Heart right ventricle (tissue), 16 donors: ENCODE measurements at places on chromosomes 3 and 15. TPM values are rescaled to one million over a fixed set of nuclear protein-coding genes. Genes with fewer than 3 reads are reported as not detected.

DNA sequence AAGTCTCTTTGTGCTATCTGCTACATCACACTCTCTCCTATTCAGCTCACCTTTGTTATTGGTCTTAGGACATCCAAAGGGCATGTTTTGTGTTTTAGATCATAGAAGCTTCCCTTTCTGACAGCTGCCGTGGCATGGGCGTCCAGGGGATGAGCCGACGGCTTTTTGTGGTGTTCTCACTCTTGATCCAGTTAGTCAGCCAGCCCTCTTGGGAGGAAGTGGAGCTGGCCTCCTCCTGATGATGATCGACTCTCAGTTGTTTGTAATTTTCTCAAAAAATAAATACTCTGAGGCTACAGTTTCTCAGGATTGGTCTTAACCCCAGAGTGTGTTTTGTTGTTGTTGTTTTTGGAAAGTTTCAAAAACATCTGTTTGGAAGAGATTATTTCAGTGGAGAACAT is 34.4 kb downstream of the BOC start:
- peak overlapping the region; percentile 42 for H3K27ac ChIP-seq
- H3K36me3 ChIP-seq: no peaks in the 10 kb centered on the region
- DNase-seq: peak; percentile 67
- H3K4me1 ChIP-seq: no peaks in the 10 kb centered on the region
- H3K27me3 ChIP-seq: no peaks in the 10 kb centered on the region
- no peak overlapping the region for H3K4me3 ChIP-seq

The SGO1 gene
- total RNA-seq: not detected

The NR1I2 gene
- total RNA-seq: 0.18 TPM

The PLA2G4E gene
- total RNA-seq: 0.05 TPM

GRCh38 chr3:56410576-56410975 is 57.7 kb downstream of the ERC2 start:
- H3K36me3 ChIP-seq: no peaks in the 10 kb centered on the region
- no peaks in the 10 kb centered on the region for H3K4me1 ChIP-seq
- no peak overlapping the region for H3K4me3 ChIP-seq
- no peak overlapping the region for H3K27ac ChIP-seq

The NUTM1 gene
- not detected for total RNA-seq

DNA sequence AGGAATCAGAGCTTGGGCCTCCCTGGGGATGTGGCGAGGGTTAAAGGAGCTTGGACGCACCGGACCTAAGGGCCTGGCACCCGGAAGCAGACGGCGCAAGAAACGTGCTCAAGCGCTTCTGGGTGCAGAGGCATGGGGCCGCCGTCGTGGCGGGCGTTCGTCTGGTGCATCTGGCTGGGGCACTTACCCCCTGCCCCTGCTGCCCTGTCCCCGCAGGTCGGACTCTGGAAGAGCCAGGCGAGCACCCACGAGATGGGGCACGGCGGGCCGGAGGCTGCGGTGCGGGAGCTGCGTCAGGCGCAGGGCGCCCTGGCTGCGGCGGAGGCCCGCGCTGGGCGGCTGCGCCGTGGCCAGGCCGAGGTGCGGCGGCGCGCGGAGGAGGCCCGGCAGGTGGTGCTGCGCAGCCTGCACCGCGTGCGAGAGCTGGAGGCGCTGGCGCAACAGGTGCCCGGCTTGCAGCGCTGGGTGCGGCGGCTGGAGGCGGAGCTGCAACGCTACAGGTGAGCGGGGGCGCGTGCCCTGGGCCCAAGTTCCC is 2.5 kb downstream of the EFCC1 start:
- H3K4me3 ChIP-seq: peak overlapping the region; percentile 77
- no peak for DNase-seq
- H3K4me1 ChIP-seq: peaks cover 30% of the 10 kb centered on the region
- peak overlapping the region; percentile 85 for H3K27ac ChIP-seq
- peaks cover 51% of the 10 kb centered on the region for H3K27me3 ChIP-seq
- no peaks in the 10 kb centered on the region for H3K36me3 ChIP-seq

The GOLGA8Q gene
- total RNA-seq: 0.49 TPM

The FURIN gene
- total RNA-seq: 40.1 TPM

DNA sequence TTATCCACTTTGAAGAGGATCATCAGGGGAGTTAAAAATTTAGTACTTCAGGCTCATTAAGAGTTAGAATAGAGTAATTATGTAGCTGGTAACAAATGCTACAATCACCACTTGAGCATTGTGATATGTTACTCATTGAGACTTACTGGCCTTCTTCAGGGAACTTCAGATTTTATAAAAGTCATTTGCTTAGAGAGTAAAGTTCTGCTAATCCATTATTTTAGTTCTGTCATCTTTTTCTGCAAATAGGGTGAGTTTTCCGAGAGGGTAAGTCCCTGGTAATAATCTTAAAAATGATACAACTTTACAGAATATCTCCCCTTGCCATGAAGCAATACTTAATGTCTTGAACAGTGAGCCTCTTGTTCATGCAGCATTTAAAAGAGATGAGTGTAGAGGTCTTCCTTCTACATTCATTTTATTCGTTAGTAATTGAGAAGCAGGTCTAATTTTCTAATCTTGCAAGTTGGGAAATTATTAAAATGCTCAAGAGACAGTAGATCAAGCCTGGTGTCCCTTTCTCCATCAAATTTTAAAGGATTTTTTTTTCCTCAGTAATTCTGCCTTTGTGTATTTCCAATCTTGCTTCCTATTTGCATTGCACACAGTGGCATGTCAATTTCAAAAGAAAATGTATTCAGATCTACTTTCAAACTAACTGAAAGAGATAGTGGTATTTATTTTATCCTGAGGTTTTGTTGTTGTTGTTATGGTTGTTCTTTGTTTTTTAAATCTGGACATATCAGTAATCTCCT is 52.6 kb downstream of the MBNL1 start:
- H3K4me3 ChIP-seq: no peak overlapping the region
- no peak overlapping the region for H3K27ac ChIP-seq
- no peaks in the 10 kb centered on the region for H3K27me3 ChIP-seq
- H3K36me3 ChIP-seq: no peaks in the 10 kb centered on the region

DNA sequence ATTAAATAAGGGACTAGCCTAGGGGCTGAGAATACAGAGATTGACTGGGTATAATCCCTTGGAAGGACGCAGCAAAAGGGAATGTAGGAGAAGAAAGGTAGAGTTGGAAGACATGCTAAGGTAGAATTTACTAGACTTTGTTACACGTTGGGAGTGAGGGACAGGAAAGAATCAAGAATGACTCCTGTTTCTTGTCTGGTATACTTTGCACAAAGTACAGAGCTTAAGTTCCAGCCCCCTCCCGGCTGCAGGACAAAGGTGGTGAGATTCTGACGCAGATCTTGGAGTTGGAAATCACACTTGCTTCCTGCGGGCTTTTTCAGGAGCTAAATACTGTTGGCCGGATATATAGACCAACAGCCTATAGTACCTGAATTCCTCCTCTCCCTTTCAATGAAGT is 895 bp downstream of the HYKK start:
- peaks cover 12% of the 10 kb centered on the region for H3K4me1 ChIP-seq
- no peak overlapping the region for H3K27ac ChIP-seq
- DNase-seq: no peak

GRCh38 chr15:96123630-96124187 is 206.8 kb upstream of the NR2F2 start:
- H3K27ac ChIP-seq: no peak overlapping the region
- no peak overlapping the region for H3K4me3 ChIP-seq
- no peaks in the 10 kb centered on the region for H3K4me1 ChIP-seq
- H3K36me3 ChIP-seq: no peaks in the 10 kb centered on the region

- peaks cover 5% of the 10 kb centered on the region for H3K4me1 ChIP-seq
- no peaks in the 10 kb centered on the region for H3K27me3 ChIP-seq
- no peaks in the 10 kb centered on the region for H3K36me3 ChIP-seq
- H3K4me3 ChIP-seq: no peak overlapping the region
- no peak overlapping the region for H3K27ac ChIP-seq
Observed at GRCh38 chr3:183298701-183299153, 45.7 kb downstream of the B3GNT5 start.

The EOGT gene
- total RNA-seq: 40.9 TPM

The DIPK2A gene
- 9.0 TPM for total RNA-seq

DNA sequence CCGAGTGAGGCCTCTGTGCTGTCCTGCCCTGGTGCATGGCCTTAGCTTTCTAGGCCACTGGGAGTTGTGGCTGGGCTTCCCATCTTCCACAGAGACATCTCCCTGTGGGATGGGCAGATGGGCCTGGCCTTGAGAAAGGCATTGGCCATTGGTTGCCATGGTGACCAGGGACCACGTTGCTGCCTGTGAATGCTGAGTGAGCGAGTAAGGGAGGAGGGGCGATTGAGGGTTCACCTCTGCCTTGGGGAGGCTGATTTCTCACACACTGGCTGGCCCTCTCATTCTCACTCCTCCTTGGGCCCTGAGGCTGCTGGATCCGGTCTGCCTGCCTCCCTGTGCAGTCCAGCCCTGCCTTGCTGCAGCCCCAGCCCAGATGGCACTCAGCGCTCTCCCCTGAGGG is 26.4 kb upstream of the DOCK3 start:
- DNase-seq: no peak
- peak overlapping the region; percentile 65 for H3K27ac ChIP-seq
- H3K4me1 ChIP-seq: peaks cover 72% of the 10 kb centered on the region
- H3K36me3 ChIP-seq: peaks cover 61% of the 10 kb centered on the region
- no peaks in the 10 kb centered on the region for H3K27me3 ChIP-seq
- no peak overlapping the region for H3K4me3 ChIP-seq

- no peak overlapping the region for H3K4me3 ChIP-seq
- no peak overlapping the region for H3K27ac ChIP-seq
- no peaks in the 10 kb centered on the region for H3K27me3 ChIP-seq
- H3K4me1 ChIP-seq: no peaks in the 10 kb centered on the region
Observed at GRCh38 chr3:59551834-59552233, 502.0 kb upstream of the CFAP20DC start.

- H3K27me3 ChIP-seq: no peaks in the 10 kb centered on the region
- no peak for DNase-seq
- H3K36me3 ChIP-seq: no peaks in the 10 kb centered on the region
- peaks cover 77% of the 10 kb centered on the region for H3K4me1 ChIP-seq
Observed at GRCh38 chr15:65088643-65089021, 12.1 kb downstream of the KBTBD13 start.

The WWTR1 gene
- total RNA-seq: 78.6 TPM

DNA sequence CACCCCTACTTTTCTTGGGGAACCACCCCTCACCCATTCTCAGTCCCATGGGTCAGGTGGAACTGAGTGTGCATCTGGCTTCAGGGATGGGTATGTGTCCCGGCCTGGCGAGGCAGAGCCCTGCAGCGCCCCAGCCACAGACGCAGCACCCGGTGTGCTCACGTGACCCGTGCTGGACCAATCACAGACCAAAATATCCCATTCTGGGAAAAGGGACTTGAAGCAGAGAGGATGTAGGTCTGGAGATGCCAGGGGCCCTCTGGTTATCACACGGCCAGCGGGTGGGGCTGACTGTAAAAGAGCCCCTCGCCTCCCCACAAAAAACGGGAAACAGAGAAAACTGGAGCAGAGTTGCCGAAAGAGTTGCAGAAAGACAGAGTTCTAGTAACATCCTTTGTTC is 138.0 kb upstream of the RAD18 start:
- no peak for DNase-seq
- H3K36me3 ChIP-seq: no peaks in the 10 kb centered on the region
- H3K27me3 ChIP-seq: no peaks in the 10 kb centered on the region
- H3K4me1 ChIP-seq: no peaks in the 10 kb centered on the region
- H3K27ac ChIP-seq: no peak overlapping the region
